Fibroblast of lung (primary cell): ENCODE measurements at places on chromosomes 16 and 17. TPM values are rescaled to one million over a fixed set of nuclear protein-coding genes. Genes with fewer than 3 reads are reported as not detected.

DNA sequence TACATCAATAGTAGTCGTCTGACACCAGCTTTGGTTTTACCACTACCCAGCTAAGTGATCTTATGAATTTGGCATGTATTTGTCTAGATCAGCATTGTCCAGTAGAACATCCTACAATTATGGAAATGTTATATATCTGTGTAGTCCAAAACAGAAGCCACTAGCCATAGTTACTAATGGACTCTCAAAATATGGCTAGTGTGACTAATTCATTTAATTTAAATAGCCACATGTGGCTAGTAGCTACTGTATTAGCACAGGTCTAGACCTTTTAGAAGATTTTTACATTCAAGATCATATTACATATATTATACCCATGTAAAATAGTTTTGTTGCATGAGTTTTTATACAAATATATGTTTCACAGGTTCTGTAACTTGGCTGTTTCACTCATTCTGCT, 27.0 kb upstream of the NFAT5 start:
- no peak overlapping the region for H3K27ac ChIP-seq
- no peaks in the 10 kb centered on the region for H3K27me3 ChIP-seq
- no peaks in the 10 kb centered on the region for H3K36me3 ChIP-seq
- H3K4me1 ChIP-seq: peaks cover 9% of the 10 kb centered on the region

GRCh38 chr17:54425671-54426070, 475.0 kb upstream of the TOM1L1 start:
- no peak for DNase-seq
- H3K36me3 ChIP-seq: no peaks in the 10 kb centered on the region
- no peaks in the 10 kb centered on the region for H3K4me1 ChIP-seq
- no peak overlapping the region for H3K4me3 ChIP-seq
- H3K27me3 ChIP-seq: no peaks in the 10 kb centered on the region

GRCh38 chr17:49494986-49495841, at the start of gene NGFR:
TSS of gene NGFR (plus strand) at chr17:49495293. CDS start at chr17:49495418, 125 bp downstream.
- peaks cover 44% of the 10 kb centered on the region for H3K27me3 ChIP-seq
- no peak within 1 kb of the TSS for H3K27ac ChIP-seq
- H3K4me1 ChIP-seq: peaks cover 2% of the 10 kb centered on the region
- peak within 1 kb of the TSS; percentile 22 for H3K4me3 ChIP-seq
- H3K36me3 ChIP-seq: no peaks in the 10 kb centered on the region

The RAB26 gene
- 0.51 and 2.0 TPM in 2 replicates for total RNA-seq

The TPSG1 gene
- not detected in 2 replicates for total RNA-seq

DNA sequence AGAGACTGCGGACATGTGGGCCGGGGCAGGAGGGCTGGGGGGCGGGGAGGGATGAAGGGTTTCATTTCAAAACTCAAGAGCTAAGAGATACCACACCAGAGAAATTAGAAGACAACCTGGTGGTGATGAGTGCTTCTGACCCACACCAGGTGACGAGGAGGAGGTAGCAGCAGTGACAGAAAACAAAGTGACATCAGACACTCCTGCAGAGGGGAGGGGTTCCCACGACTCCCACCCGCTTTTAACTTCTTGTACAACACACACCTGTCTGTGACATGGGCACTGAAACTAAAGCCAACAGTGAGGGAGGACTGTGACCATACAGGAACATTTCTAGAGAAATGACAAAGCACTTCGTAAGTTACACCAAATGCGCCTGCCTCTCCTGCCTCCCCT, 112.9 kb downstream of the ANKRD11 start:
- H3K4me3 ChIP-seq: no peak overlapping the region
- no peaks in the 10 kb centered on the region for H3K27me3 ChIP-seq
- DNase-seq: no peak
- no peak overlapping the region for H3K27ac ChIP-seq
- no peaks in the 10 kb centered on the region for H3K36me3 ChIP-seq
- H3K4me1 ChIP-seq: peaks cover 13% of the 10 kb centered on the region

GRCh38 chr16:47533744-47534292, 72.7 kb downstream of the PHKB start:
- H3K36me3 ChIP-seq: no peaks in the 10 kb centered on the region
- H3K4me1 ChIP-seq: no peaks in the 10 kb centered on the region
- no peaks in the 10 kb centered on the region for H3K27me3 ChIP-seq

The CA10 gene
- total RNA-seq: not detected in 2 replicates

The ZG16B gene
- total RNA-seq: not detected in 2 replicates

DNA sequence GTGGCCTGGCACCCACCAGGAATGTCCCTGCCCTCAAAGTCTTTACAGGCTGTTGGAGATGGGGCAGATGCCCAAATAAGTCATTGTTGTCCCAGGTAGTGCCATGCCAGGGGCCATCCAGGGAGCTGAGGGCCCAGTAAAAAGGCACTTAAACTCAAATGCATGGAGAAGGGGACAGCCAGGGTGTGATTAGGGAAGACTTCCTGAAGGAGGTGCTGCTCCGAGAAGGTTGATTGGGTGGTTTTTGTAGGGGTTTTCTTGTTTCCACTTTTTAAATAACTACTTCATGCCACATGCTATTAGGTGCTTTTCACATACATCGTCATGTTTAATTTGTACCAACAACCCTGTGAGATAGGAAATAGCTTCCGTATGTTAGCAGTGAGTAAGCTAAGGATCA, 66.9 kb downstream of the RAI1 start:
- no peaks in the 10 kb centered on the region for H3K36me3 ChIP-seq
- DNase-seq: no peak
- peaks cover 17% of the 10 kb centered on the region for H3K4me1 ChIP-seq
- H3K4me3 ChIP-seq: no peak overlapping the region
- H3K27me3 ChIP-seq: no peaks in the 10 kb centered on the region
